Mesenchymal stem cell (in vitro differentiated cells and primary cell): ENCODE measurements at places on chromosomes 2 and 18.

DNA sequence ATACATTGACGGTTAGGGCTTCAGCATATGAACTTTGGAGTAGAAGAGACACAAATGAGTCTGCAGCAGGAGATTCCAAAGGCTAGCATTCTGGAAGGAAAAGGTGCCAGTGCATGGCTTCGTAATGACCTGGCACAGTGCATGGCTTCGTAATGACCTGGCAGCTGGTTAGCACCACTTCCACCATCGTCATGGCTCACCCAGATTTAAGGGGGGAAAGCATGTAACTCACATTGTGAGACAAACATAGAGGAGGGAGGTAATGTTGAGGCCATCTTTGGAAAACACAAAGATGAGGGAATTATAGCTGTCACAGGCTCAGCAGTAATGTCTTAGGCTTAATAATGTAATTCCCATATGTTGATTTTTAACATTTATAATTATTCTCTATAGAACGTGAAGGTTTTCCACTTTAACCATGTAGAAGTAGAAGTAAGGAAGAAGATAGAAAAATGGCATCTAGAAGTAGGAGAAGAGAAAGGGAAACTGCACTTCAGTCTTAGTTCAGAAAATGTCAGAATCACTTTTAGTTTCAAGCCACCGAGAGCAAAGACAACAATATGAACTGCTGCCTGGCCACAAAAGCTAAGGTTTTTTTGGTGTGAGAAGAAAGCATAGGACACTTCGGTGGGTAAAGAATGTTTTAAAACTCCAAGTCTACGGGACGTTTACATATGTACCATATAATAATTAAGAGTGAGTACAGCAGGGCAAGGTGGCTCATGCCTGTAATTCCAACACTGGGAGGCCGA, 6.8 kb upstream of the STK25 start:
- no peak for DNase-seq

- no peak for DNase-seq
Measured at GRCh38 chr2:66840321-66841002, 405.5 kb downstream of the MEIS1 start.

DNA sequence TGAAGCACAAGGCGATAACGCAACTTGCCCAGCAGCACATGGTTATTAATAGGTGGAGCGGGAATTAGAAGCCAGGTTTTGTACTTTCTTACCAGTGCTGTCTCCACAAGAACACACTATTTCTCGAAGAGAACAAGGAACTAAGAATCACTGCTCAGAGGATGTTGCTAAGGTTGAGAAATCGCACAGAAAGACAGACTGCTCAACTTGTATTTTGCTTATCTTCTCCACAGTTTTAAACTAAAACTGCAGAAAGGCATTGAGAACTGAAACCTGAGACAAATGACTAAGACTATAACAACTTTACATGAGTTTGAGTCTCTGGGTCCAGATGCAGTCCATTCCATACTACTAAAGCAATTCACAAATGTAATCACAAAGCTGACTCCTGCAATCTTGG, 6.2 kb downstream of the PRKD3 start:
- peak; percentile 71 for DNase-seq

- peak; percentile 14 for DNase-seq
Measured at GRCh38 chr2:185608799-185609198, 129.8 kb upstream of the FSIP2 start.

- no peak for DNase-seq
Measured at GRCh38 chr18:76390452-76391035, 104.5 kb downstream of the ZNF516 start.

- DNase-seq, result no peak
Measured at GRCh38 chr2:29951576-29951975, 30.2 kb upstream of the ALK start.

DNA sequence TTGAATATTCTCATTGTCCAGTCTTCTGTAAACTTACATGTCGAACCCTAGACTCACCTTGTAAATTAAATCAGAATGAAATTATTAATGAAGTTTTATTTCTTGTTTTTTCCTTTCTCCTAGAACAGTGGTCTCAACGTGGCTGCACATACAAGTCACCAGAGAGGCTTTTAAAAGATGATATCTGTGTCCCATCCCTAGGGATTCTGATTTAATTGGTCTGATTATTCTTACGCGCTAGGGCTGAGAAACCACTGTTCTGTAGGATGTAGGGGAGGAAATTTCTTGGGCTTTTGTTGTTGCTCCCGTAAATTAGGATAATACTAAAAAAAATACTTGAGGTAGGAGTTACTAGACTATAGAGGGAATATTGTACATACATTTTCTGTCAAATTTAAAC, 32.1 kb downstream of the PPM1B start:
- DNase-seq, result no peak

GRCh38 chr2:217469203-217469810, 533.5 kb downstream of the TNS1 start:
- no peak for DNase-seq

GRCh38 chr2:226247289-226248275, 552.0 kb downstream of the IRS1 start:
- DNase-seq, result peak; percentile 24

DNA sequence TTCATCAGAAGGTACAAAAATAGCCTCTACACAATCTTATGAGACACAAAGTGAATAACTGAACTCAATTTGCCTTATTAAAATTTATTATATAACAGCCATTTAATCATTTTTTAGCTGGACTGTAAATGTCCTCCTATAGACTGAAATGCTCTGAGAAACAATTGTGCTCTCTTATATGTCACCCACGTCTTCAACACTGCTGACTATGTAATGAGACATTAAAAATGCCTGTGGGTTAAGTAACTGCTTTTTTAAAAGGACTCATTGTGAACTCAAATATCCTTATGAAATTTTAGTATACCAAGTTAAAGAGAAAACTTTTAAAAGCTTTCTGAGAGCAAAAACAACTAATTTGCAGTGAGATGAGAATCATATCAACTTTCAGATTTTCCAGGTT, 10.4 kb upstream of the GALNT1 start:
- DNase-seq, result no peak

DNA sequence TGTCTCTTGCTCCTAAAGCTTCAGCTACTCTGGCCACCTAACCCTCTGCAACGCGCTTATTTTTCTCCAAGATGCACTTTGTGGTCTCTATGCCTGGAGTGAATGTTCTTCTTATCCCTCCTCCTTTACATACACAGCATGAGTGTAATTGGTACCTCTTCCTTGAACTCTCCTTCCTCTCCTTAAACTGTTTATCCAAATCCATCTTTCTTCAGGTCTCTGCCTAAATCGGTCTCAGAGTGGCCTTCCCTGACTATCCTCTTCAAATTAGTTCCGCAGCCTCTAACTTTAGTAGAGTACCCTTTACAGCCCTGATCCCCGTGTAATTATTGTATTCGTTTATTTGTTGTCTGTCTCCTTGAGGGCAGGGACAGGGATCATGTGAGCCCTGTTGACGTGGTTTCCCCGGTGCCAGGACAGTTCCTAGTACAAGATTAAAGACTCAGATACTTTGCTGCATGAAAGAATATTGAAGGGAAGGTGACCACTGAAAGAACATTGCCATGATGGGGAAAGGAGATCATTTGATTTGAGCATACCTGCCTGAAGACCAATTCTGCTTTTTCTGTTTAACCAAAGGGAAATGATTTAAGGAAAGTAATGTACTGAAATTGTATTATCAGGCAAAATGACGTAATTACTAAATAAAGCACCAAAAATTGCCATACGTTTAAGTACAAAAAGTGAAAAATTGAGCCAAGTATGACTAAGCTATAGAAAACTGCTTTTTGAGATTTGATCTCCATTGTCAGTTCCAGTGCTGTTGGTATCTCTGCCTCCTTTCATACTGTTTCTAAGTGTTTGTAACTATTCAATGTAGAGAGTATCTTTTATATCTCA, 1.2 kb downstream of the CNOT9 start:
- DNase-seq, result peak; percentile 90

DNA sequence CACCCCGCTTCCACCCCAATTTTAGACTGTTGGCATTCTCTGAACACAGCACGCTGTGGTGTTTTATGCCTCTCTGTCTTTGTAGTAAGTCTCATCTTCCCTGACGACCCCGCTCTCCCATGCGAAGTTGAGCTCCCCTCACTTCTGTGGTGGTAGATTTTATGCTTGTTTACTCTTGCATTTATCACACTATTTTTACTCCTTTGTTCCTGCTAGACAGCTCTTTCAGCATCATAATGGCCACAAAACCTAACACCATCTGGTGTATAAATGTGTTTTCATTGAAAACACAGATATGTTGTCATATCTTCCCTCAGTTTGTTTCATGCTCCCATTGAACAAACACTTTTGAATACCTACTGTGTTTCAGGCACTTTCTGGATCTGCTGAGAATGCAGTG, 57.1 kb downstream of the PKP4 start:
- DNase-seq, result no peak

- DNase-seq, result no peak
Measured at GRCh38 chr2:127462461-127462860, 44.2 kb downstream of the PROC start.

- DNase-seq, result peak; percentile 99
Measured at GRCh38 chr2:160666154-160667060, 172.8 kb upstream of the RBMS1 start.

GRCh38 chr2:174364628-174365027, 29.9 kb downstream of the SP9 start:
- DNase-seq, result no peak
